ENCODE measurements at places on chromosomes 5 and 9.

DNA sequence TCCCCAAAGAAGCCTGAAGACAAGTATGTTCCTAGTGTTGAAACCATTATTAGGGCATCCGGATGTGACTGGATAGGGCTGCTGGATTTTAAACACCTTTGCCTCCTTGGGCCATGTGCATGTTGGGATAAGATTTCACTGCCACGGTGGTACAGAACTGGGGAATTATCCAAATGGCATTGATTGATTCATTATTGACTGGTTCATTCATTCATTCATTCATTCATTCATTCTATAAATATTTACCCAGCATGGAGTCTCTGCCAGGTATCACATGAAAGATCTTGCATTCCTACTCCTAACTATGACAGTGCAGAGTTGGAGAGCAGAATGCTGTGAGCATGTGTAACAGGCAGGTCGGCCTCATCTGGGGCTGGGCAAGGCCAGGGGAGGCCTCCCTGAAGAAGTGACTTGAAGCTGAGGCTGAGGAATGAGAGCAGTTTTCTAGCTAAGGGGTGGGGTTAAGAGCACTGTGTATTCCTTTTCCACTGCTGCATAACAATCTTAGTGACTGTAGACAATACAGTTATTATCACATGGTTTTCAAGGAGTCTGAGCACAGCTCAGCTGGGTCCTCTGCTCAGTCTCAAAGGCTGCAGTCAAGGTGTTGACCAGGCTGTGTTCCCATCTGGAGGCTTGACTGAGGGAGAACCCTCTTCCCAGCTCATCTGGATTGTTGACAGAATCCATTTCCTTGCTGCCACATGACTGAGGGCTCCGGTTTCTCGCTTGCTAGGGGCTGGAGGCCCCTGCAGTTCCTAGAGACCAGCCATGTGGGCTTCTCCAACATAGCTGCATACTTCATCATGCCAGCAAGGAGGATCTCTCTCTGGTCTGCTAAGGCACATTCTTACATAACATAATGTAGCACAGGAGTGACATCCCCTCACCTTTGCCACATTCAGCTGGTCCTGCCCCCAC lies 35.7 kb downstream of the AK8 start:
- DNase-seq = no peak

DNA sequence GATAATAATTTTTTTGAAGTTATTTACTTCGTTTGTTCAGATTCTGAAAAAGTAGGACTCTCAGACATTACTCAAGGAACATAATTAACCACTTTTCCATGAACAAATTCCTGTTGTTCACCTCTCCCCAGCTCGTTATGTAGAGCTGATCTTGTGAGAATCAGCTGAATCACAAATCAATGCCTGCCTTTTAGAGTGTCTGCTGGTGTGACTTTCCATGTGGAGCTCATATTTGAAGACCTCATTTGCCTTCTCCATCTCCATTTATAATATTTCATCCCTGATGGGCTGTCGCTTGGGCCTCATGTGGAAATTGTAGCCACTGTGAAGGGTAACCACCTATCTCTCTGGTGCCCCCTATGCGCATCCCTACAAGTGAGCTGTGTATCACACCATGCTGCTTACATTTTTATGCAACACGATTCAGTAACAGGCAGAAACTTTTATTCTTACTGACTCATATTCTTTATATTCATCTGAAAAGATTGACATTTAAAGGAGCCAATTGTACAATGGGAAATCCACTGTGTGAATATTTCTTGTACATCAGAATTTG lies 111.3 kb downstream of the STK32A start:
- DNase-seq = peak; percentile 7

- DNase-seq = no peak
These were observed 42.7 kb downstream of the RIGI start for GRCh38 chr9:32483343-32483742.

DNA sequence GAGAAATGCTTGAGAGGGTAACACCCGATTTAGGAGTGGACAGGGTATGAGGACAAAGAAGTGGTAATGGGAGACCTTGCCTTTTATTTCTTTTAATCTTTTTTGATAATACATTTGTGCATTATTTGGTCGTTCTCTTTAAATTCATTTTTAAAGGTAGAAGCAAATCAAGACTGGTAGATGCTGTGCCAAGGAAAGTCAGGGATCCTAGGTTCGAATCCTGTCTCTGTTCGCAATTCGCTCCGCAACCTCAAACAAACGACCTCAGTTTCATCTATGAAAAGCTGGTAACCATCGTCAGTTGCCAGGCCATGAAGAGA lies 353 bp upstream of the TMED9 start:
- no peak for DNase-seq

GRCh38 chr9:83274787-83275186 lies 211.8 kb upstream of the RASEF start:
- DNase-seq = no peak

All from lung microvascular endothelial cell (primary cell).